ENCODE measurements at places on chromosomes 7 and 10.

DNA sequence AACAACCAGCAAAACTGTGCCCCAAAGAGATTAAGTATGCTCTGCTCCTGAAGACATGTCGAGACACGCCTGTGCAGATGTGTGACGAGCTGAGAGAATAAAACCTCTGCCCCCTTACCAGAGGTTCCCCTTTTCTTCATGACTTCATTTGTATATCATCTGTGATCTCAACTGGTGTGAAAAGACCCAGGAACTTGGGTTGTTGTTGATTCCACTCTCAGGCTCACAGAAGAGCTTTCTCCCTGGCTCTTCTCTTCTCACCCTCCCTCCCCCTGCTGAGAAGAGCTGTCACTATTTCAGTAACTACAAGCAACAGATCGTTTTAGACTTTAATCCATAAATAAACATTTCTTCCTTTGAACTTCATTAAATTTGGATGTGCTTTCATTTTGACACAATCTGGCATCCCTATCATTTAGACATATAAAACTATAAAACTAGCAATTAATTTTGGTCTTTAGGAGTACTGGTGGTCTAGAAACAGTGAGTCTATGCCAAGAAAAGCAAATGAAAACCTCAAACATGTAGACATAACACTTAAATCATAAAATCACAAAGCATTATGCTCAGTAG is 179.3 kb upstream of the FZD8 start:
- H3K27me3 ChIP-seq, result no peaks in the 10 kb centered on the region
- DNase-seq, result no peak
- no peak overlapping the region for H3K27ac ChIP-seq
- H3K4me3 ChIP-seq, result no peak overlapping the region

GRCh38 chr10:70135684-70136083 is 3.1 kb upstream of the AIFM2 start:
- no peak overlapping the region for H3K27ac ChIP-seq
- H3K36me3 ChIP-seq, result peaks cover 11% of the 10 kb centered on the region
- no peak for DNase-seq
- no peak overlapping the region for H3K4me3 ChIP-seq

DNA sequence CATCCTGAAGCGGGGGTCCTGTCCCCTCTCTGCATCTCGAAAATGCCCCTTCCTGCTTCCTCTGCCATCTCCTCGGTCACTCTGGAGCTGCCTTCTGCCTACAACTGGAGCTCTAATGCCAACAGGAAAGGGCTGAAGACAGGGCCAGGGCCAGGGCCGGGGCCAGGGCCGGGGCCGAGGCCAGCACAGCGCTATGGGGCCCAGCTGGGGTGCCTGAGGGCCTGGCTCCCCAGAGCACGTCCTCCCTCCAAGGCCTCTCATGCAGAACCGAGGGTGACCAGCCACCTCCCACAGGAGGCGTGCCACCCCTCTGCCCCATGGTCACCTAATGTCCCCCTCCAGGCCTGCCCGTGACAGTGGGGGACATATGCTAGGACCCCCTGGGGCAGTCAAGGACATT is 155.7 kb downstream of the PRKAG2 start:
- DNase-seq, result no peak
- no peak overlapping the region for H3K4me3 ChIP-seq
- no peaks in the 10 kb centered on the region for H3K27me3 ChIP-seq
- H3K36me3 ChIP-seq, result no peaks in the 10 kb centered on the region
- no peak overlapping the region for H3K27ac ChIP-seq

DNA sequence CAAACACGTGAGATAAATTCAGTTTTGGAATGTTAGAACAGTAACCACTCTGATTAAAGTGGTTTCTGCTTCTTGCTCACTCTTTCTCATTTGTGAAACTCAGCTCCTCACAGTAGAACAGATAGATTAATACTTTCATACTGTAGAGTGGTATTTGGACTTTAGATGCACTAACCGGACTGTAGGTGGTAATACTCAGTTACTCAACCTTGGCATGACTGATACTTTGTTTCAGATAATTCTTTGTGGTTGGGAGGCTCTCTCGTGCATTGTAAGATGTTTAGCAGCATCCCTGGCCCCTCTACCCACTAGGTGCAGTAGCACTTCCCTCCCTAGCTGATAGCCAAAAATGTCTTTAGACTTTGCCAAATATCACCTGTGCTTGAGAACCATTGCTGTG is 37.6 kb downstream of the MCU start:
- DNase-seq, result no peak
- H3K4me3 ChIP-seq, result no peak overlapping the region
- no peaks in the 10 kb centered on the region for H3K27me3 ChIP-seq
- no peaks in the 10 kb centered on the region for H3K36me3 ChIP-seq

DNA sequence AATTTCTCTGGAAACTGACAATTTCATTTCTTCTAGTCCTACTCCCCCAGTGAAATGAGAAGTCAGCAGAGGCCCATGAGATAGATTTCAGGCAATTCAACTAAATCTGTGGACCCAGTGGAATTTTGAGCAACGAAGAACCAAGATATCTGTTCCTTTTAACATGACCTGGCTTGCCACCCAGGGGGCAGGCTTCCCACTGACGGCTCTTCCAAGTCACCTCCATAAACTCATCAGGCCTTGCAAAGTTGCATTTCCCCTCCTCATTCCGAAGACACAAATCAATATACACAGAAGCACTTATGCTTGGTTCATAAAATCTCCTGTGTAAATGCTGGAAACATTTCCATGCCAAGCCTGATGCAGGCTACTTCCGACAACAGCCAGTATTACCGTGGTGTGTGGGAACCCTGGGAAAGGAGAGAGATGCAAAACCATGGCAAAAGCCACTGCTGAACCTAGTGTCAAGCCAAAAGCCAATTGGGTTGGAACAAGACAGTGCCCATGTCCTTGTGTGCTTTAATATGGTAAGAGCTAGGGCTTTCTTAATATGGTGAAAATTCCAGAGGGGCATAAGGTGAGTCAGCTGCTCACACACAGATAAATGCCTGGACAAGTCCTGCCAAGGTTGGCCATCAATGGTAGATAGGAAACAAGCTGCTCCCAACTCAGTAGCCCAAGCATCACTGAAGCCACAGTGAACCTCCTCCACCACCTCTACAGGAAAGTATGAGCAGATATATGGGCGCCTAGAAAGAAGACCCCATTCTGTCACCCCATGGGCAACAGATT is 1.6 kb downstream of the FRMD4A start:
- H3K4me3 ChIP-seq, result no peak overlapping the region
- H3K27ac ChIP-seq, result no peak overlapping the region
- DNase-seq, result no peak
- no peaks in the 10 kb centered on the region for H3K36me3 ChIP-seq
- H3K4me1 ChIP-seq, result no peaks in the 10 kb centered on the region
- H3K27me3 ChIP-seq, result peaks cover 55% of the 10 kb centered on the region

All from activated naive CD4-positive, alpha-beta T cell treated with anti-CD3 and anti-CD28 coated beads, Interleukin-2, amount 10 ng/mL, durations not matched to agents 7 days and 5 days (primary cell).